ENCODE measurements at places on chromosomes 11 and 22.

DNA sequence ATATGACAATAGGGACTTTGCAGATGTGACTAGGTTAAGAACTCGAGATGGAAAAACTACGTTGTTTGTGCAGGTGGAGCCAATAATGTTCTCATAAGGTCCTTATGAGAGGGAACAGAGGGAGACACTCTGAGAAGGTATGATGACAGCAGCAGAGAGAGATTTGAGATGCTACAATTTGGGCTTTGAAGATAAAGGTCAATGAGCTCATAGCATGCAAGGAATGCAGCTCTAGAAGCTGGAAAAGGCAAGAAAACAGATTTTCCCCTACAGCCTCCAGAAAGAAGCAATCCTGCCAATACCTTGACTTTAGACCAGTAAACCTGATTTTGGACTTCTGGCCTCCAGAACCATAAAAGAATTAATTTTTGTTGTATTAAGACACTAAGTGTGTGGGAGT, 21.1 kb downstream of the FAM76B start:
- DNase-seq: no peak

- no peak for DNase-seq
Observed at GRCh38 chr11:16081382-16082094, 274.8 kb downstream of the SOX6 start.

GRCh38 chr11:108565653-108566052, 27.9 kb downstream of the EXPH5 start:
- DNase-seq: no peak

DNA sequence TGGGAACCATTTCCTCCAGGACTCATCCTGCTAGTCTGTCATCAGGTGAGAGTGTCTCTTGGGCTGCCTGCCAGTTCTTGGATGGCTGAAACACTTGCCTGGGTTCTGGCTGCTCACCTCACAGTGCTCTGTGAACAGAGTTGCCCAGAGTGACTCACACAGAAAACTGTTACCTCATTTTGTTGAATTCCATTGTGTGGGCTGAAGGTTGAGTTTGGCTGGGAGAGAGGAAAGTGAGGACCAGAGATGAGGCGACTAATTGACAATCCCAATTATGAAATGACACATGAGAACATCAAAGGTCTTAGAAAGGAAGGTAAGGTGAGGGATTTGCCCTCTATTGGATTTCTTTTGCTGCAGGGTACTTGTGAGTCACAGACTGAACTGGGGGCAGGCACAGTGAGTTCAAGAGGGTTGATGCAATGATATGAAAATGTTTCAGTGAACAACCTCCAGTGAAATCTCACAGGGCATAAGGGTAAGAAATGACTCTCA, 20.2 kb upstream of the CALCB start:
- no peak for DNase-seq

DNA sequence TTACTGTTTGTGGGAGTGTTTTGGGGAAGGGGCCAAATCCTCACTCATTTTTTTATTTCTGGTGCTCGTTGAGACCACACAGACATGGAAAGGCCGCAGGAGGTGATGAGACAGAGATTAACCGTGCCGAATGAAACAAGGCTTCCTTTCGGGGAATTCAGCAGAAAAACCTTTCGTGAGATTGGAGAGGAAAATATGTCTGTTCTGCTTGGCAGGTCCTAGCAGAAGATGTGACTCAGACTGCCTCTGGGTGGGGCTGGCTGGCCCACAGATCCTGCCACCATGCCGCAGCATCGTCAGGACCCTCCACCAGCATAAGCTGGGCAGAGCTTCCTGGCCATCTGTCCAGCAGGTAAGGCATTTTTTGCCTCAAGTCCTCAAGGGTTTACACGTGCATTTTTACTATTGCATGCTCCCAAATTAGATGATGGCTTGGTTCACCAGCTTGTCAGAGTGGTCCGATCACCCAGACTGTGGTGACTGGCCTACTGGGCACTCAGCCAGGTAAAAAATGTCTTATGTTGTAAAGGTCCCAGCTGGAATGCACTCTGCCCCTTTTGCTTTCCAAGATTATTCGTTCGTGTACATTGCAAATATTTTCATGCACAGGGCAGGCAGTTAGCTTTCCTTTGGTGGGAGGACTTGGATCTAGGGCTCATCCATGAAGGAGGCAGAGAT, 1.5 kb downstream of the DDB2 start:
- no peak for DNase-seq

Measured in esophagus squamous epithelium (tissue), 5 donors.